ENCODE measurements at places on chromosomes 2 and 18.

- no peak for DNase-seq
These were observed 18.5 kb downstream of the PMAIP1 start for GRCh38 chr18:59918320-59918755.

- no peak for DNase-seq
These were observed 38.1 kb upstream of the SLC3A1 start for GRCh38 chr2:44237221-44237620.

GRCh38 chr18:75023473-75023872 is 185.5 kb downstream of the PTGR3 start:
- no peak for DNase-seq

- no peak for DNase-seq
These were observed 95.3 kb upstream of the FAM136A start for GRCh38 chr2:70397186-70397585.

DNA sequence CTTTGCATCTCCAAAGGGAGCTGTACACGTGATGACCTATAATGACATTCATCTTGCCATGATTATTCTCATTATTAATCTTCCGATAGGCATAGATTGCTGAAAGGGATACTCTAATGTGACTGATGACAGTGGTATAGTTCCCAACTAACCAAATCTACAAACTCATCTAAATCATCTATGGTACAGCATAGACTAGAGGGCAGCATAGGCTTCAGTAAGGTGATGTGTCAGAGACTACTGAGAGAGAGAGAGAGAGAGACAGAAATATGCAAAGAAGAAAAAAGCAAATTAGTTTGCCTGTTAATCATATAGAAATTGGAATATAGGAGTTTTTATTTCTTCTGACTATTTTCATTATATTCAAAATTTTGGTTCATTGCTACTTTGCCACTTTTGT is 89.3 kb downstream of the CSRNP3 start:
- DNase-seq: no peak

DNA sequence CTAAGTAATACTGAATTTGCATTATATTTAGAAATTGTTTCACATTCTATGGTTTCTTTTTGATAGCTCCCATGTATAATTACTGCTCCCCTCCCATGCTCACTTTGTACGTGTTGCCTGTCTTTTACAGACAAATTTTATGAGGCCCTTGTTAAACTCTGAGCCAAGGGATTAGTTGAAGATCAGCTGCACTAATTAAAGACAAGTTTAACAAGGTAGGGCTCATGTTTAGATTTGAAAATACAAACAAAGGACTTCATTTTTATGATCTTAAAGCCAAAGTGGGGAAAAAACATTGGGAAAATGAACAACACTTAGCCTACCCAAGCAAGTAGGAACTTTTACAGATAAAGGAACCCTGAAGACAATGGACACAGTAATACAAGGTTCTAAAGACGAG is 46.2 kb downstream of the ARHGAP28 start:
- DNase-seq: no peak

GRCh38 chr2:6780765-6781274 is 84.9 kb downstream of the CMPK2 start:
- DNase-seq: peak; percentile 10

Measured in smooth muscle cell of the brain vasculature (primary cell).